Neural cell (in vitro differentiated cells): ENCODE measurements at places on chromosomes 12 and 14. TPM values are rescaled to one million over a fixed set of nuclear protein-coding genes. Genes with fewer than 3 reads are reported as not detected.

Gene GPX2
- polyA plus RNA-seq = not detected in 2 replicates

Gene CCDC196
- not detected in 2 replicates for polyA plus RNA-seq

Gene CCDC184
- polyA plus RNA-seq = 35.3 and 40.2 TPM in 2 replicates

Gene JKAMP
- 180 and 204 TPM in 2 replicates for polyA plus RNA-seq

Gene USP44
- polyA plus RNA-seq = 3.2 and 3.7 TPM in 2 replicates

Gene HEATR5A
- polyA plus RNA-seq = 2.1 and 5.2 TPM in 2 replicates

Gene VSIG10
- 2.0 and 4.4 TPM in 2 replicates for polyA plus RNA-seq

Gene NAV3
- 35.5 and 36.9 TPM in 2 replicates for polyA plus RNA-seq

Gene TBC1D30
- 16.5 and 17.6 TPM in 2 replicates for polyA plus RNA-seq

Gene A2ML1
- polyA plus RNA-seq = 0.08 TPM in 1 of 2 replicates, not detected in the other

Gene RABGGTA
- 28.8 and 33.2 TPM in 2 replicates for polyA plus RNA-seq

Gene ARHGAP5
- polyA plus RNA-seq = 32.2 and 33.1 TPM in 2 replicates

Gene GALNT9
- polyA plus RNA-seq = 13.5 and 18.0 TPM in 2 replicates

Gene ZNF705A
- not detected in 2 replicates for polyA plus RNA-seq

Gene SIX6
- polyA plus RNA-seq = not detected in 2 replicates

Gene CD69
- 0.70 and 0.72 TPM in 2 replicates for polyA plus RNA-seq

Gene CMA1
- polyA plus RNA-seq = not detected in 2 replicates

Gene SLC38A4
- polyA plus RNA-seq = not detected in 2 replicates

Gene NKX2-1
- 1.5 and 5.0 TPM in 2 replicates for polyA plus RNA-seq

Gene TMPRSS12
- not detected in 2 replicates for polyA plus RNA-seq

Gene TTC7B
- 14.0 and 19.9 TPM in 2 replicates for polyA plus RNA-seq

Gene PPP1R1A
- polyA plus RNA-seq = 28.9 and 29.6 TPM in 2 replicates

Gene TMEM30B
- polyA plus RNA-seq = 0.28 TPM in 1 of 2 replicates, not detected in the other

Gene SLC7A8
- polyA plus RNA-seq = 0.21 and 1.7 TPM in 2 replicates

Gene KLRK1
- 14.9 and 20.9 TPM in 2 replicates for polyA plus RNA-seq

Gene PLEKHG7
- polyA plus RNA-seq = not detected in 2 replicates

Gene LRFN5
- polyA plus RNA-seq = 21.8 and 24.5 TPM in 2 replicates

Gene CEBPE
- not detected in 2 replicates for polyA plus RNA-seq
